ENCODE measurements at places on chromosomes 7 and 10.

GRCh38 chr10:11086177-11086840, 68.6 kb downstream of the CELF2 start:
- no peak for DNase-seq

- DNase-seq = peak; percentile 73
Observed at GRCh38 chr10:61786728-61787127, 114.8 kb upstream of the ARID5B start.

DNA sequence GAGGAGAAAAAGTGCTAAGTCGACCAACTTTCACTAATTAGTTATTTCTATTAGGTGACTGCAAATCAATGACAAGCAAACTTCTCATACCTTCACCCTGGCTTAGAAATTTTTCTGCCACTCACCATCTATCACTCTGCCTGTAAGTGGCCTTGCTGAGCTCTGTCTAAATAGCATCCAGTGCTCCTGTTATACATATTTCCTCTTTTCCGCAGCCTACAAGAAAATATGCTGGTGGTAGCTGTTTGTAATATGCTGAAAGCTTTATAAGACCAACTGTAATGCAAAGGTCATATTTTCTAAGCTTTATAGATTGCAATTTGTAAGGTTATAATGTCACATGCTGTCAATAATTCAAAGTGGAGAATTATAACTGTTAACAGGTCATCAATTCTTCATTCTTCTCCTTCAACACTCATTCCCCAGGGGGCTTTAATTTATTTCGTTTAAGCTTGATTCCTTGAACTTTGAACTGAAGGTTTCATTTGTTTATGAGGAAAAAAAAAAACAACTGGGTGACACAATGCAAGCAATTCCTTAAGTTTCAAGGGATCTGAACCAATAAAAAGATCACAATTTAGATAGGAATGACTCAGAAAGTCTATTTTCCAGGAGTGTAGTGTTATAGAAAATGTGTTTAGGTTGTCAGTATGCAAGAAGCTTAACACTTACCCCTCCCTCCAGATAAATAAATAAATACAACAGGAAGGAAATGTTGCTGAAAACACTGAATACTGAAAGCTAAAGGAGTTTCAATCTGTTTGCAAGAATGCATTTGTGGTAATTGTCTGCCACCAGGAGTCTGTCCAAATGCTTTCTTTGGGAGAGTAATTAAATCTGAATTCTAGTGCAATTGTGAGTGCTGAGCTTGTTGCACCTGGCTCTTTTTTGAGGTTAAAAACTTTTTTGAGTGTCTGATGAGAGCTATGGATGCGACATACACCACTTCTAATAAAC, 183.7 kb downstream of the SORCS1 start:
- DNase-seq = no peak

DNA sequence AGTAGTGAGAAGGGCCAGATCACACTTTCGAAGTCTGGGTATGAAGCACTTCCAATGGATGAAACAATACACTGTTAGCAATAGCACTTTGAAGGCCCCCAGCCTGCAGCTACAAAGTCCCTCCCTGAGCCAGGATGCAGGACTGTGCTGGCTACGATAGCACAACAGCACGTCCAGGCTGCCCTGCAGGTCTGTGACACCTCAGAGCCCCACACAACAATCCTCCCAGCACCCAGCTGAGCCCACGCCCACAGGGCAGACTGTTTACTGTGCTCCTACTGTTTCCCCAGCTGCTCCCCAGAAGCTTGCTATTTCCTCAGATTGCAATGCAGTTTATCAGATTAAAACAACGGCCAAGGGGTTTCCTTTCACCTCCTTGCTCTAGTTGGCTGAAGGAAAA, 71.4 kb downstream of the HTR5A start:
- DNase-seq = no peak

DNA sequence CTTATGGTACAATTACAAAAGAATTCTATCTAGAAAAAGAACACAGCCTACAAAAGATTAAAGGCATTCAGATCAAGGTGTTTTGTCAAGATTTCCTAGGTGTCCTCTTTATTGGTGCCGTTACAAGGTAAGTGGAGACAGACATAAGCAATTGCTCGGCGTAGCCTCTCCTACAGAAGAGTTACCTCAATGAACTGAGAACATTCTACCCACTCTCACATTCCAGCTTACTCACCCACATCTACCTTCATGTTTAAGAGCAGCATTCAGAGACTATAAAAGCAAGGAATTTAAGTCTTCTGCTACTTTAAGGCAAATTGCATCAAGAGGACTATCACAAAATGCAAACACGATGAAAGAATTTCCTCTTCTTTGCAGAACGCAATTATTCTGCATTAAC, 29.5 kb downstream of the MPP7 start:
- no peak for DNase-seq

- DNase-seq = no peak
Observed at GRCh38 chr7:106968160-106968559, 76.3 kb upstream of the PRKAR2B start.

DNA sequence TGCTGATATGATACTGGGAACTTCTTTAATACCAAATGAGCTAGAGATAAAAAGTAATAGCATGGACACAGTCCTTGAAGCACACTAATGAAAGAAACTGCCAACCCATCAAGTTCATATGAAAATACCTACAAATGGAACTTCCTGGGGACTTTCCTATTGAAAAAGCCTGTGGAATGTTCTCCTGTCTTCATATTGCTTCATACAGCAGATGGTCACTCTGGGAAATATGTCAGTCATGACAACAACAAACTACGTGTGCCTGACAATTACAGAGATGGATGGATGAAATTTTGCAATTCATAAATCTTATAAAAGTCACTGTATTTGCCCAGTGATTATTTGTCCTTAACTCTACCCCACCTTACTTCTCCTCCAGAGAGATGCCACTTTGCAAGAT, 106.6 kb upstream of the COL1A2 start:
- DNase-seq = no peak

- DNase-seq = no peak
Observed at GRCh38 chr10:69366738-69367137, 50.0 kb downstream of the TACR2 start.

DNA sequence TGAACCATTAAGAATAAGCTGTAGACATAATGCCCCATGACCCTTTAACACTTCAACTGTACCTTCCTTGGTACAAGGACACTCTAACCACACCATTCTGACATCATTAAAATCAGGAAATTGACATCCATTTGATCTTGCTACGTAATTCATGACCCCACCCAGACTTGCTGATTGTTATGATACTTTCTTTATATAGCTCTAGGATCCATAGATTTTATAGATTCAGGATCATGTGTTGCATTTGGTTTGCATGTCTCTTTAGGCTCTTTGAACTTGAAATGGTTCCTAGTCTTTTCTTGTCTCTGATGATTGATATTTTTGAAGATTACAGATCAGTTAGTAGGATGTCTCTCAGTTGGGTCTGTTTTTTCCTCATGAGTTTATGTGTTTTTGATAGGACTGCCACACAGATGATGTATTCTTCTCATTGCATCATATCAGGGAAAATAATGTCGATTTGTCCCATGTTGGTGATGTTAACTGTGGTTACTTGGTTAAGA, 13.5 kb downstream of the CCM2 start:
- no peak for DNase-seq

DNA sequence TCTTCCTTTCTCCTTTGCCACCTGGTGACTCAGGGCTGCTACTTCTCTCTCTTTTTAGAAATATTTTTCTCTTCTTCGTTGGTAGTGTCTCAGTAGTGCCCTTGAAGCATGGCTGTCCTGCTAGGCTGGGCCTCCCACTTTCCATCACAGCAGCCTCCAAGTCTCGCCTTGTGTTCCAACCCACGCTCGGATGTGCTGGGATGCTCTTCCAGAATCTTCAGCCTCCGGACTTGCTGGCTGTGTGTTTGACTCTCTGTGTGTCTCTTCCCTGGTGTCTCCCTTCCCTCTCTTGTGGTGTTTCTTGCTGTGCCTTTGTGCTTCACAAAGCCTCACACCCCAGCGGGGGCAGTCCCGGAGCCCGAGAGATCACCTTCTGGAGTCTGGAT, 100.5 kb downstream of the INPP5A start:
- no peak for DNase-seq

GRCh38 chr10:79932841-79933379, 16.0 kb downstream of the SFTPD start:
- DNase-seq = no peak

DNA sequence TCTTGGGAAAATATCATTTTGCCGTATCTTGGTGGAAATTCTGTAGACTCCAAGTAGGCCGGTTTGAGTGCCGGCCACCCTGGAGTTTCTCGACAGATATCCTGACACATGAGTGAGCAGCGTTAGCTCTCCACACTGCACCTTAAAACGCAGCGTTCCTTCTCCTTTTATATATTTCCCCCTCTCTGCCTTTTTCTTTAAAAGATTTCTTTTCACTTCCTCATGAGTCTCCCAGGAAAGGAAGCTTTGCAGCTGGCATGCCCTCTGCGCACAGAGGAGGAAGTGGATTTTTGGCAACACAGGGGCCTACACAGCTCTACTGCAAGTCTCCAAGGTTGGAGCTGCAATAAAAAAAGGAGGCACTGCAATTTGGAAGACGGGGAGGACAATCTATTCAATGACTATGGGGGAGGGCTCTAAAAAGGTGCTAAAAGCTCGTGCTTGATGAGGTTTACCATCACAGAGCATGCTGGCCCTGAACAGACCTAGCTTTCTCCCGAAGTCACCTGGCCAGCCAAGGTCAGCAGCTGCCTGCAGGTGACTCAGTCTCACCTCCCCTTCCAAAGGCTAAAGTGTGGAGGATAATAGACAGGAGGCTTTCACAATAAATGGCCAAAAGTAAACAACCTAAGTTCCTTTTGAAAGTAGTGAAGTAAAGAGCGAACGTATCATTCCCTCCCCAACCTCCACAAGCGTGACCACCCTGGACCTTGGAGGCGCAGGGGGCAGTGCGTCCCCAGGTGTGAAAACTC, 252.8 kb downstream of the ZMYND11 start:
- DNase-seq = no peak

DNA sequence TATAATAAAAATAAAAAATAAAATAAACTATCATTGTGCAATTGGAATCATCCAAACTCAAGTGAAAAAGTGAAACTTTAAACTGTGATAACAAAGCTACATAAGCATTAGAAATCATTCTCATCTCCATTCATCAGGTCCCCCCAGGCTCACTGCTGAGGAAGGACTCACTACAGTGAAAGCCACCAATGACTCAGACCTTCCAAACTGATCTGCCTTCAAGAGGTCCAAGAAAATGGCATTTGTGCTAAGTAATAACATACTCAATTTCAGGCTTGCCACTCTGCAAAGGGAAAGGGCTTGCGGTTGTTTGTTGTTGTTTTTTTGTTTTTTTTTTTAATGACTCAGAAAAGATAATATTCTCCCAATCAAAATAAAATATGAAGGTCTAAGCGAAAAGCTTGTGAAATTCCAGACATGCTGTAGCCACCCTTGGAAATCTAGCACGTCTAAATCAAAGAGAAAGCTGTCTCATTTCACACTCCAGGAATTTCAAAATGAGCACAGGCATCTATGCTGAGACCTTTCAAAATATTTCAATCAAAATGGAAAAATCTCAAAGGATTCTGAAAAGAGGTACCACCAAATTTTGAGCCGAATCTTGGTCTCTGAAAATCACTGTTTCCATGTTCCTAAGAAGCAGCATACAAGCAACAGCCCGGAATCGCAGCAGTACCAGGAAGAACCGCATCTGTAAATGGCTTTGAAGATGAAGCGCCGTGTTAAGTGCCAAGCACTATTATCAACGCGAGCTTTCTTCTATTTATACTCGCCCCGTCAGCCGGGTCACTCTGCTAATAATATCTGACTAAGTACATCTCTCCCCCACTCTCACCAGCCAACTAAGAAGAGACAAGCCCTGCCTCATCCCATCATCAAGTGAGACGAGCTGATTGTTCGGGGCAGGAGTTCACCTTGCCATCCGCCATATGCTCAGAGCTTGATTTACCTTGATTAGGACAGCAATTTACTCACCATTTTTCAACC, 13.5 kb downstream of the SFMBT2 start:
- DNase-seq = no peak

GRCh38 chr10:61822781-61823230, 78.7 kb upstream of the ARID5B start:
- peak; percentile 48 for DNase-seq

DNA sequence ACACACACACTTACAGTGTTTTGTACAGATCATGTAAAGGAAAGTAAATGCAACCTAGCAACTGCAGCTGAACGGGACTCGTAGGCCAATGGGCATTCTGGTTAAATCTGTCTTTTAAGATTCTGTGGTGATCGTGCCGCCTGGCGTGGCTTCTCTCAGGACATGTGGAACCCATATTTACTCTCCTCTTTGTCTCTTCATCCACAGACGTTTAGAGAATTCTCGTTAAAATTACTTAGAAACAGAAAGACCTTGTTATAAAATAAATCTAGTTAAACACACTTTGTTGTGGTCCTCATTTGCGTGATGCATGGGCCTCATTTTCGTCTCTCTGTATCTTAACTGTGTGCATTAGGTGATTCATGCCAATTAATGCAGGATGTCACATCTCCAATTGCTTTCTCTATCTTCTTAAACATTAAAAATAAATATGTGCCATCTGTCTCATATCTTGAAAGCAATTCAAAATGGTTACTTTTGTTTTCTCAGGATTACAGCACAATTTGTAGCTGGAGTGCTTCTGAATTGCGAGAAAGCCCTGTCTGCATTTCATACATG, 11.5 kb downstream of the KLF6 start:
- DNase-seq = peak; percentile 73

DNA sequence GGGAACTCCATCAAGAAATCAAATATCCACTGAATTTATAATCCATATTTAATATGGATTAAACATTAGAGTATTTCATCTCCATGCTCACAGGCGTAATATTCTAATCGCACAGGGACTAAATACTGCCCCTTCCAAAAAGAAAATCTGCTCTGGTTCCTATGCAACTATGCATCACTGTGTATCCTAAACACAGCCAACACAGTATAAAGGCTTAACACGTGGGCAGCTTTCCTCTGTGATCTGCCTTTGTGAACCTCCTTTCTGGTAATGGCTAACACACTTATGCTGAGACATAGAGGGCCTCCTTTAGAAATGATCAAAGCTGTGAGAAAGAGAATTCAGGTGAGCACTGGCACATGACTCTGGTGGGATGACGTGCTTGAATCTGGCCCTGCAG, 110.2 kb downstream of the RAB11FIP2 start:
- no peak for DNase-seq

- DNase-seq = no peak
Observed at GRCh38 chr10:103687718-103688117, 167.7 kb downstream of the SH3PXD2A start.

DNA sequence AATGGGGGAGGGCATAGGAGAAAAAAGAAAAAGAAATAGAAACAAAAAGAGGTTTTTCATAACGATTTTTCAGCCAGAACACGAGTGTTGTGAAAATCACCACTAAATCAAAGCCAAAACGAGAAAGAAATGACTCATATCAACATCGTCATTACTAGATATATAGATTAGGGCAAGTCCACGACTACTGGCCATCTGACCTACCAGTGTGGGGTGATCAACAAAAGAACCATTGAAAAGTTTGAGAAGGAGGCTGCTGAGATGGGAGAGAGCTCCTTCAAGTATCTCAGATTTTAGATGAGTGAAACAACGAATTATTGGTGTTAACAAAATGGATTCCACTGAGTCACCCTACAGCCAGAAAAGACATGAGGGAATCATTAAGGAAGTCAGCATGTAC, 33.5 kb upstream of the ABCB5 start:
- DNase-seq = no peak

Measured in brain microvascular endothelial cell (primary cell).